ENCODE measurements at places on chromosomes 3 and 15. TPM values are rescaled to one million over a fixed set of nuclear protein-coding genes. Genes with fewer than 3 reads are reported as not detected.

The AADAC gene
- total RNA-seq, result not detected

The COLQ gene
- total RNA-seq, result 13.9 TPM

The THRB gene
- total RNA-seq, result 138 TPM

The CCR1 gene
- total RNA-seq, result 1.7 TPM

The C3orf49 gene
- not detected for total RNA-seq

The SERINC4 gene
- 1.1 TPM for total RNA-seq

The EPHA6 gene
- total RNA-seq, result 39.0 TPM

The CCDC33 gene
- total RNA-seq, result not detected

The PPP1R14D gene
- not detected for total RNA-seq
